ENCODE measurements at places on chromosomes 5 and 9.

DNA sequence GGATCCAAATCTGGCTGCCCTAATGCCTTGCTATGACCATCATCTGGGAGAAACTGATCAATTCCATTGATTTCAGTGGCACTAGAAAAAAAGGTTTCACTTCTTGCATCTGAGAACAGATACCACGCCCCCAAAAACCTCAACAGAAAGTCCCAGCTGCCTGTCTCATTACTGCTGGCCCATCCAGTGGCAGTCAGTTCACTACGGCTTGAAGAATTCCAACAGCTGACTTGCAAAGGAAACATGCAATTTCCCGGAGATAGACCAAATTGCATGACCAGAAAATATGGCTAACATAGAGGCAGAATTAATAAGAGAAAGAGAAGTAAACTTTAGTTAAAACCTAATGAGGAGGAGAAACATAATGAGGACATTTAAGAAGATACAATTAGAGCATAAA lies 48.6 kb downstream of the UGCG start:
- no peak for DNase-seq

DNA sequence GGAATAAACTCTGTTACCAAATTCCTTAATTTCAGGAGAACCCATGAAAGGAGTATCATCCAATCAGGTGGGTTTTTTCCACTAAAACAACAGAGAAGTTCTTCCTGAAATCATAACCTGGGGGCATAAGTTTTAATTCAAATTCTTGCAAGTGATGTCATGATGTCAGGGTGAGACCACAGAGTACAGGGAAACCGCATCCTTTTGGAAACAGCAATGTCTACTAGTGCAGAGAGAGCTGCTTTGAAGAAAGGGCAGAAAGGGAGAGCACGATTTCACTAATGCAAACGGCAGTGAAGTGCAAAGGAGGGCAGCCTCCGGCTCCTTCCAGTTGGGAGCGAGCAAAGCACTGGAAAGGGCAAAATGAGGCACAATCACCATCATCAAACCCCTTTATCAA lies 20.6 kb upstream of the CMBL start:
- no peak for DNase-seq

GRCh38 chr9:89435071-89435823 lies 62.7 kb downstream of the SEMA4D start:
- DNase-seq: no peak

- DNase-seq: no peak
Measured at GRCh38 chr9:123302348-123303214, 34.2 kb upstream of the STRBP start.

DNA sequence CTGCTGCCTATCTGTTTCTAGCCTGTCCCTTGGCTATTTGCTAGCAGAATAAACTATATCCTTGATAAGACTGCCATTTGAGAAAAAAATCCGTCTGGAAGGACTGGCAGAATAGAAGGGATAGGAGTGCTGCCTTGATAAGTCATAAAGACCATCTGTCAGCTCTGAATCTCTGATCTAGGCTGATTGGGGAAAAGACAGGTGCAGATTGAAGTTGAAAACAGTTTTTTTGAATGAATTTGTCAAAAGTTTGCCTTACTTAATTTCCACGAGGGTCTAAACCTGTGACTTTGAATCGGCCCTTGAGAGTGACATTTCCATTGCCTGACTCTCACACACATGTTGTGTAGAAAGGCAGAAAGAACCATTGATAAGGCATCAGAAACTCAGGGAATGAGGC lies 218.6 kb downstream of the MAN2A1 start:
- no peak for DNase-seq

- DNase-seq: no peak
Measured at GRCh38 chr9:87471746-87472145, 25.9 kb upstream of the DAPK1 start.

DNA sequence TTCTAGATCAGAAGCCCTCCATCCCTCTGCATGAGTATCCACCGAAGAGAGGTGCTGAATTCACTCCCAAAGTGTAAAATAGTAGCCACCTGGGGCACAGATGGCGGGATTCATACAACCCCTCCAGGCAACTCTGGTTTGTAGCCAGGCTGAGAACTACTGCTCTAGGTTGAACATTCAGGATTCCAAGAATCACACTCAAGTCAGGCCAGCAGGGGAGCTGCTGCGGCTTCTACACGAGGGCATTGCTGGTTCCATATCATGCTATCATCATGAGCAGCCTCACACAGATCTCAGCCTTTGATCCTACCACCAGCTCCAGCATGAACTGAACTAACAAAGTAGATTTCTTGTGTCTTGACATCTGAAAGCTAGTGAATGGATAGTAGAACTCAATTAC lies 367.9 kb downstream of the DIRAS2 start:
- no peak for DNase-seq

- DNase-seq: no peak
Measured at GRCh38 chr9:5872511-5872910, 18.2 kb upstream of the MLANA start.

Measured in stimulated activated CD8-positive, alpha-beta memory T cell treated with anti-CD3 and anti-CD28 coated beads, Interleukin-7, amount 100 ng/mL, for 4 hours (primary cell).